ENCODE measurements at places on chromosomes 6 and 20.

GRCh38 chr6:111076024-111076695 is 11.1 kb upstream of the SLC16A10 start:
- DNase-seq: no peak

DNA sequence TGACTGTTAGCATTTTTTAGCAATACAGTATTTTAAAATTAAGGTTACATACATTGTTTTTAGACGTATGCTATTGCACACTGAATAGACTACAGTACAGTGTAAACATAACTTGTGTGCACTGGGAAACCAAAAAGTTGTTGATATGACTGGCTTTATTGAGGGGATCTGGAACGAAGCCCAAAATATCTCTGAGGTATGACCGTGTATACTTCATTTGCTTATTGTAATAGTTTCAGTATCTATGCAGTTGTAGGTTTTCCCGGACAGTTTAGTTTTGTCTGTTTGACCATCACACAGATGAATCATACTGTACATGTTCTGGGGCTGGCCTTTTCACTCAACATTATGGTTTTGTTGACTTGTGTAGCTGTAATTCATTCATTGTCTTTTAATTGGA is 6.9 kb upstream of the ZBTB12 start:
- no peak for DNase-seq

GRCh38 chr6:71463061-71463460 is 174.4 kb downstream of the OGFRL1 start:
- no peak for DNase-seq

DNA sequence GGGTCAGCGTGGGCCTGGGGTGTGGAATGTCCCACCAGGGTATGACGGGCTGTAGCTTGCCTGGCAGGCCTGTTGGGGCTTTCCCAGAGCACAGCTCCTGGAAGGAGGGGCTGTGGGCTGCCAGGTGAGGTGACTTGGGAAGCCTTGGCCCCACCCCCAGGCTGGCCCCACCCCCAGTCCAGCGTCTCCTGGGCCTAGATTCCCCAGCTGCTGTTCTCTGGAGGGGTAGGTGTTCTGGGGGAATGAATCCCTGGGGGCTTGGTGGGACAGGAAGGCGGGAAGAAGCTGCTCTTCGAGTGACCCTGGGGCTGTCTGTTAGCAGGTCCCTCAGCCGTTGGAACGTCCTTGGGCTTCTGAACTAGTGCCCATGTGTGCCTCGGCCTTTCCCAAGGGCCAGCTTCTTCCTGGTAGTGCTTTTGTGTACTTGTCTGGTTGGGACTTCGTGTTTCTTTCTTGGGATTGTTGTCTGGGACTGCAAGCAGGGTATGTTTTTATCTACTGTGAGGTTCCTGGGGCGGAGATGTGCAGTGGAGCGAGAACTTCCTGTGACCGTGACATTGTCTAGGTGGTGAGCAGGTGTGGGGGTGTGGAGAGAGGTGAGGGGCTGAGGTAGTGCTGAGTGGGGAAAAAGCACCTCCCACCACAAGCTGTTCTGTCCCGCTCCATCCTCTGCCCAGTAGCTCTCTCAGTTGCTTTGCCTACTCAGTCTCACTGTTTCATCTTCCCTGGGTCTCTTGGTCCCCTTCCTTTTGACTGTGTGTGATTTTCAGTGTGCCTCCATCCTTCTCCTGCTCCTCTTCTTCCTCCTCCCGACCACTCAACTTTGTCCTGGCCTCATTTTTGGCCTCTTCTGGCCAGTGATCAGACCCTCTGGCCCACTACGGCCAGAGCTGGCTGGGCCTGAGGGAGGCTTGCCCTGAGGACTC is 1.3 kb upstream of the DDR1 start:
- DNase-seq: no peak

DNA sequence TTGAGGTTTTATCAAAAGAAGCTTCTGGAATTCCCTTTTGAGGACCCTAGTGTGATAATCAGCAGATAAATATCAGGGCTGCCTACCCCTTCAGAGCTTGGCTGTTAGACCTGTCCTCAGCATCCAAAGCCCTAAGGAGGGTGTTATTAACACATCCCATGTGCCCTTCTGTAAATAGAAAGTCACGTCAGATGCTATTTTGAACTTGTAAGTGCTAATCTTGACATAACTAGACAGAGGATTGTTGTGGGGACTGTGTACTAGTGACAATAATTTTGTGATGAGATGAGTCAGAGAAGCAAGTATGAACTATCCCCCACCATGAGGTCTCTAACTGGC is 4.9 kb upstream of the LAMA4 start:
- DNase-seq: no peak

- DNase-seq: no peak
Measured at GRCh38 chr20:4088766-4089165, 73.4 kb upstream of the RNF24 start.

- DNase-seq: no peak
Measured at GRCh38 chr6:21664314-21665109, 71.0 kb downstream of the SOX4 start.

GRCh38 chr6:111685526-111685925 is 79.8 kb upstream of the TRAF3IP2 start:
- no peak for DNase-seq

GRCh38 chr6:27893836-27894807 is 18.1 kb downstream of the OR2B2 start:
- DNase-seq: peak; percentile 44

GRCh38 chr6:48714250-48714649 is 603.3 kb upstream of the PTCHD4 start:
- no peak for DNase-seq

GRCh38 chr6:13058051-13058450 is 270.3 kb downstream of the TBC1D7 start:
- DNase-seq: no peak

DNA sequence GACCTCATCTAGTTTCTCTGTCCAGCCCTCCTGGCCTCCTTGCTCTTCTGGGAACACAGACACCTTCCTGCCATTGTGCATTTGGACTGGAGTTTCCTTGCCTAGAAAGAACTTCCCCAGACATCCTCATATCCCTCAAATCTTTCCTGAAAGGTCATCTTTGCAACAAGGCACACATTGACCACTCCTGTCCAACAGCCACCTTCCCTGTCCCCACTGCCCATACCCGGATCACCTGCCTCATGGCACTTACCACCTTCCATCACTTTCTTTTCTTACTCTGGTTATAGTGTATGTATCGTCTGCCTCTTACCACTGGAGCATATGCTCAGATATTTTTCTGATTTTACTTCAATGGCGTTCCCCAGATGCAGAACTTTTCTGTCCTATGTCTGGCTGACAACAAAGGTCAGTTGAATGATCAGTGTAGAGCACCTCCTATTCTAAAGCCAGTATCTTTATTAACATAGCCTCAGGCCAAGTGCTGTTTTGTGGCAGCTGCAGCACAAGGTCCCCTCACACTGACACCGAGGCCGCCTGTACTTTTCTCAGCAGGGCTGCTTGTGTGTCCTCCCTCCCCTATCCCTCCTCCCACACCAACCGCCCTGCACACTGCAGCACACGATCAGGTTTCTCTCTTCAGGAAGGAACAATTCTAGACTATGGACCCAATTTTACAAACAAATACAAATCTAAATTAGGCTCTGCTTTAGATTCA is 4.1 kb downstream of the HLA-C start:
- no peak for DNase-seq

DNA sequence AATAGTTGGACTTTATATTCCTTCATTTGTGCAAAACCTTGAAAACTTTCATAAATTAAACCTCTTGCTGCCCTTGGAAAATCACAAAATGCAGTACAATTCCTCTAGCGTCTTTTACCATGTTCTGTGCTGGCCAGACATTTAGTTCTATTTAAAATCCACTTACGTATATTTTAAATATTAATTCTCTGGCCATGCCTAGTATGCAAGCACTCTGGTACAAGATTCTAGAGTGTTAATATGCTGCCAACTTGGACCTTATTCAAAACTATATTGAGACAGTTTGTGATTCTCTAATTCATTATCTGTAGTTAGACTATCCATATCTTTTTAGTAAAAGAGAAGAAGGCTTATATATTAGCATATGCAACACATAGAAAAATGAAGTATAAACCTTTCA is 328.1 kb downstream of the ARHGAP18 start:
- no peak for DNase-seq

DNA sequence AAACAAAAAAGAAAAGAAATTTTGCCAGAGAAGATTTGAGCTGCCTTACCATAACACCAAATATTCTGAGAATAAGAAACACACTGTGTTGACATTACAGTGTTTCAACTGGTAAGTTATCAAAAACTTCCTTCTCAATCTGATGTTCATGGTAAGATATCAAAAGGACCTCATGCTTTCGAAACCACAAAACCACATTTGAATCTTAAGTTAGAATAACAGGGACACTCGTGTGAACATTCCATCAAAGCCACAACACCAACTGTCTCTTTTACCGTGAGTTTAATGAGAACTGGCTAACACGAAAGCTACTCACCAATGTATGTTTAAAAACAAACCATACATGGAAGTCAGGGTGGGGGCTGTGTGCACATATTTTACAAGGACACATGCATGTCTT is 73.0 kb upstream of the OPRM1 start:
- no peak for DNase-seq

DNA sequence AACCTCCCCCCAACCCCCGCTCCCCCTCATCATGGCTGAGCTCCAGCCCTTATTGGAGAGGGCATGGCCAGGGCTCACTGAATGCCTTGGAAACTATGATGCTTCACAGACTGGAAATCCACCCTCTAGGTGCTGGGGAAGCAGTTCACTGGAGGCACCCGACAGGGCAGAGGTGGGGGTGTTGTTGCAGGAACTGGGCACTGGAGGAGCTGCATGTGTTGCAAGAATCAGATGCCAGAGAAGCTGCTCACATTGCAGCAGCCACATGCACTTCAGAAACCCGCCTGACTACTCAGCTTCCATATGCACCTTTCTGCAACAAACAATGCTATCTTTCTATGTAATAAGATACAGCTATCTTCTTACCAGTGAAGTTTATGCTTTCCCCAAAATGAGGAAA is 7.9 kb upstream of the TBPL1 start:
- DNase-seq: no peak

- no peak for DNase-seq
Measured at GRCh38 chr6:69813508-69813907, 16.7 kb upstream of the LMBRD1 start.

DNA sequence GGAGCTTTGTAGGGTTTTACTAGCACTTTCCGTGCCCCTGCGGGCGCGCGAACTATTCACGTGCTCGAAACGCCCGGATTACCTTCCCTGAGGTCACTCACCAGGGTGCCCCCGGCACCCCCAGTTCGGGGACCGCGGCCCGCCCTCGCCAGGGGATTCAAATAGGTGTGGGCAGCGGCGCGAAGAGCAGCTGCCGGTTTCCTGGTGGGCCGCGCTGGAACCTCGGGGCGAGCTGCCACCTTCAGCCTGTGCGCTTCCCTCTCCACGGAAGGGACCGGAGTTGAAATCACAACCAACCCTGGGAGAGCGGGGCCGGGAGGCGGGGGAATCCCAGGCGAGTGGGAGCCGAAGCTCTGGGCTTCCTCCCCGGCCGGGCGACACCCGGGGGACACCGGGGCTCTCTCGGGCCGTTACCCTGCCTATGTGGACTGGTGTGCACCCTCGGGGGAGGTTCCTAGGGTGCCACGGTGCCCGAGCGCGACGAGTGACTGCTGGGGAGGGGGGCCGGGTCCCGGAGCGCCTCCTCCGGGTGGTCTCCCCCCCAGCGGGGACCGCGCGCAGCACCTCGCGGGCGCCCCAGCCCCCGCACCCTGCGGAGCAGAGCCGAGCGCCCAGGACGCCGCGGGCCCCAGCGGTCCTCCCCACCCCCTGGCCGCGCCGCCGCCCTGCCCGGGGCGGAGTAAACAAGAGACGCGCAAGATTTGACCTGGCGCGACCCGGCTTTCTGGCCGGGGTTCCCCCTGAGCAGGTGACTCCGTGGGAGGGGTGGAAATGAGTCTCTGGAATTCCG is 2.1 kb upstream of the HIVEP2 start:
- peak; percentile 79 for DNase-seq

- no peak for DNase-seq
Measured at GRCh38 chr6:72580281-72580940, 41.5 kb upstream of the KCNQ5 start.

DNA sequence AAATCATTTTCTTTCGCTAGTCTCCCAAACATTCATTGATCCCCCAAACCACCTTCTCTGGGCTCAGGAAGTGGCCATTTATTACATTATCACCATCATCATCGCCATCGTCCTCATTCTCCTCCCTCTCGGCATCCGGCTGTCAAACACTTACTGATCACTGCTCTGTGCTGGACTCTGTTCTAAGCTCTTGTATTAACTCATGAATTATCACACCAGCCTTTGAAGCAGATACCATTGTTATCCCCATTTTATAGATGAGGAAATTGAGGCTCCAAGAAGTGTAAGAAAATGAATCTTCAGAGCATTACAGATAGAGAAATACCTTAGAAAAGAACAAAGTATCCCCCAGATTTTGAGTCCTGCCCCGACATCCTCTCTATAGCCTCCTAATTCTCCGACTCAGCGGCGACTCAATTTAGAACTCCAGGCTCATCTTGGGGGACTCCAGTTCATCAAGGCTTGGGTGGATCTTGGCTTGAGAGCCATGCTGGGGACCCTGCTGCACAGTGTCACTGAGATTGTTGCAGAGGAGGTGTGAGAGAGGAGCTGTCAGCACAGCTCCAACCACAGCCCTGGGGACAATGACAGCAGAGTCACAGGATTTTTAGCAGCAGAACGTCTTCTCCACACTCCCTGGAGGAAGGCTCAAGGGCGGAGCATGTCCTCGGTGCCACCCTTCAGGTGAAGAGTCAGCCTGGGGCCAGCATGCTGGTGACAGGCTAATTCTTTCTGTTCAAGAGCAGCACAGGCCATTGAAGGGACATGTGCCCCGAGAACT is 6.6 kb upstream of the EEF1E1 start:
- no peak for DNase-seq

DNA sequence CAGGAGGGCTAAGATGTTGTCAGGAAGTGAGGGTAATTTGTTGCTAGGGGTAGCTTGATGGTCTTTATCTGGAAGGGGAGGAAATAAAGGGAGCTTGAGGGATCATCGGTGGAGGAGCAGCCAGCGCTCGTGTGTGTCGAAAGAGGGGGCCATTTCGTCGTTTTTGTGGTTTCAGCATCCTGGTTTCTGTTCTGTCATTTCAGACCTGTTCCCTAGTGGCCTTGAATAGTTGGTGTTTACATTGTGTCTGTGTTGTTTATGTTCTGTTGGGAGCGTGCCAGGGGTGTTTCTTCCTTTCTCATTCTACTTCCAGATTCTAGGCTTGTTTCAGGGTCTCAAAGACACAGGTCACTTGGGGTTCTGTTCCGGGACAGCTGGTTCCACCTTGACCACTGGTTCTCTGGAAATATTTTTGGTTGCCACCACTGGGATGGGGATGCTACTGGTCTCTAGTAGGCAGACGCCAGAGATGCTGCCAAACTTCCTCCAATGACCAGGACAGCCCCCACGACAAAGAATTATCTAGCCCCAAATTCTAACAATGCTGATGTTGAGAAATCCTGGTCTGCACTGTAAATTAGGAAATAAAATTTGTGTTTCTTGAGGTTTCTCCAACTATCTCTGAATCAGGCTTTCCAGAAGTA is 113.9 kb upstream of the NAA20 start:
- DNase-seq: no peak
